Sciatic nerve (tissue), 2 donors: ENCODE measurements at places on chromosomes 7 and 10.

DNA sequence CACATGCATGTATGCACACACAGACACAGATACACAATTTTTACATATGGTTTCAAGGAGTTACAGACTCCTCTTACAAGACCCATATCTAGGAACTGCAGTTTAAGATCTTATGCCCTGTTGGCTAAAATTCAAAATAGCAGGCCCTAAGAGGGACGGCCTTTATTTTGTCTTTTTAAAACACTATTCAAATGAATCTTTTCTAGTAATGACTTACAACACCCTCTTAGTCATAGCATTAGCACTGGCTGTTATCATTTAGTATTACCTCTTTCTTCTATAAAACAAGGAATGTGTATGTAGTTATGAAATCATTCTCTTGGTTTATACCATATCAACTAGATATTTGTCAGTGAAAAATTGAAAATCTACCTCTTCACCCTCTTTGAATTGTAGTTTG, 15.3 kb downstream of the PAPSS2 start:
- DNase-seq: no peak

GRCh38 chr10:91032611-91033206, 111.8 kb upstream of the ANKRD1 start:
- DNase-seq: peak; percentile 70

DNA sequence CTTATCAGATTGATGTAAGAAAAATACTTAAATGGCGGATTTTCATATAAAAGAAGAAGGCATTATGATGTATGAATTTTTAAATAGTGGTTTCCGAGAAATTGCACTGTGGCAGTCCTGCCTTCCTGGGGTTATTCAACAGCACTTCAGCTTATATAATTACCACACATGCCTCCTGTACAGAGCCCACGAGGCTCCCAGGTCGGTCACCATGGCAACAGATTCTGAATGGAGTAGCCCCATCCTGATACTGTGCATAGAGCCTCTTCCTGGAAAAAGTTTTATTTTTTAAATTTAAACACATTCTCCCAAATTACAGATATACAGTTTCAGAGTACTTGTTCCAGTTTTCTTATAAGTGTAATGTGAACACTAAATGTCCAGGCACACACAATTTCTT, 15.9 kb upstream of the ASB4 start:
- no peak for DNase-seq

DNA sequence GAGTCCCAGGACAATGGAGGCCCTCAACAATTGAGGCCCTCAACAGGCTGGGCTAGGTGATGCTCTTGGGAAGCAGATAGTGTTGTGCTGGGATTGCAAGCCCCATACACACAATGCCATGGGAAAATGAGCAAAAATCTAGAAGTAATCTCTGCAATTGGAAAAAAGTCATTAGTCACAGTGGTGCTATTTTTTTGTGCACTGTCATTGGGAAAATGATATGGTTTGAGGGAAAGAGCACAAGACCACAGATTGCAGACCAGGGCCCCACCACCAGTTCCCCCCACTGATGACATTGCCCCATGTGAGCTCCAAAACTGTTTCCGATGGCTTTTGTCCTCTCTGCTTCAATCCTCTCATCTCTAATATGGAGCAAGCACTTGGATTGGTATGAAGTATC, 1.9 kb downstream of the KCTD7 start:
- DNase-seq: no peak

- no peak for DNase-seq
Measured at GRCh38 chr7:36710186-36710791, 14.0 kb downstream of the AOAH start.

GRCh38 chr7:157423886-157424565, 87.2 kb downstream of the DNAJB6 start:
- no peak for DNase-seq

- DNase-seq: no peak
Measured at GRCh38 chr10:49151025-49151445, 17.2 kb upstream of the FAM170B start.

- no peak for DNase-seq
Measured at GRCh38 chr7:41869997-41870396, 167.1 kb upstream of the INHBA start.

DNA sequence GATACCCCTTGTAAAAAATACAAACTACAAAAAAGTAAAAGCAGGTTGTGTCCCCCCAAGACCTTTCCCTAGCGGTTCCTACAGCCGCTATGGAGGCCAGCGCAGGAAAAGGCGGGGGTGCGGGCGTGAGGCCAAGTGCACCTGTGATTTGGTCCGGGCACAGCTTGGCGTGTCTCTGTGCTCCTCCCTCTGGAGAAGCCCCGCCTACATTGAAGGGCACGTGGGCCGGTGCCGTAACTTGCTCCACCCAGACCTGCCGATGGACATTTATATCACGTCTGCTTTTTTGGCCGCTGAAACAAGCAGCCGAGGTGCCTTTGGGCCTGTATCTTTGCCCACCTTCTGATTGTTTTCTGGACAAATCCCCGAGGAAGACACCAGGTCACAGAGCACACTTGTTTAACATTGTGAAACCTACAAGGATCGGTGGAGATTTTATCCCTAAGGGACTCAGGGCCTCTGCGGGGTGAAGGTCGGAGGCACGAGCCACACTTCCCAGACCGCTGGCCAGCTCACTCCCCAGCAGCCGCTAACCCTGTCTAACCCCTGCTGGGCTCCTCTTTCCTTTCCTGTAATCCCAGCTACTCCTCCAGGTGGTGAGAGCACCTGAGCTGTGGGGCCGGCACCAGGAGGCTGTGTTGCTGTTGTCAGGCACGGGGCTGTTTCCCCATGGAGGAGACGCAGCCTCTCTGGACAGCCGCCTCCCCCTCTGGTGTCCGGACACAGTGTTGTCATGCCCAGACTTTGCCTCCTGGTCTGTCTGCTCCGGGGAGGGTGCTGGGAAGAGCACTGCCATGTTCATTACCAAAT, 18.8 kb upstream of the INPP5A start:
- peak; percentile 80 for DNase-seq

DNA sequence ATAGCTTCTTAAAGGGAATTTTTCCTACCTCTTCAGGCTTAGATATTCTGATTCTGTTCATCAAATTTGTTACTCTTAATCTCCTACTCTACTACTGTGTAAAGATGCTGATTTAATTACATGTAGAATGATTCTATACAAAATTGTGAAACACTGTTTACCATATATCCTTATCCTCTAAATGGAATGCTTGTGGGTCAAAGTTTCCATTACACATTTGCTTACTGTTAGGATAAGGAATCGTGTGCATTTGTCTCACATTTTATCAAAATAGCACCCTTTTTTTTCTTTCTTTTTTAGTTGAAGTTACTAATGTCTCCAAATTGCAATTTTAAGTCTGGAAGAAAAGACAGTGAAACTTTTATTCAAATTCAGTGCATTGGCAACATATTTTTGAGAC, 65.3 kb downstream of the TFEC start:
- DNase-seq: no peak

DNA sequence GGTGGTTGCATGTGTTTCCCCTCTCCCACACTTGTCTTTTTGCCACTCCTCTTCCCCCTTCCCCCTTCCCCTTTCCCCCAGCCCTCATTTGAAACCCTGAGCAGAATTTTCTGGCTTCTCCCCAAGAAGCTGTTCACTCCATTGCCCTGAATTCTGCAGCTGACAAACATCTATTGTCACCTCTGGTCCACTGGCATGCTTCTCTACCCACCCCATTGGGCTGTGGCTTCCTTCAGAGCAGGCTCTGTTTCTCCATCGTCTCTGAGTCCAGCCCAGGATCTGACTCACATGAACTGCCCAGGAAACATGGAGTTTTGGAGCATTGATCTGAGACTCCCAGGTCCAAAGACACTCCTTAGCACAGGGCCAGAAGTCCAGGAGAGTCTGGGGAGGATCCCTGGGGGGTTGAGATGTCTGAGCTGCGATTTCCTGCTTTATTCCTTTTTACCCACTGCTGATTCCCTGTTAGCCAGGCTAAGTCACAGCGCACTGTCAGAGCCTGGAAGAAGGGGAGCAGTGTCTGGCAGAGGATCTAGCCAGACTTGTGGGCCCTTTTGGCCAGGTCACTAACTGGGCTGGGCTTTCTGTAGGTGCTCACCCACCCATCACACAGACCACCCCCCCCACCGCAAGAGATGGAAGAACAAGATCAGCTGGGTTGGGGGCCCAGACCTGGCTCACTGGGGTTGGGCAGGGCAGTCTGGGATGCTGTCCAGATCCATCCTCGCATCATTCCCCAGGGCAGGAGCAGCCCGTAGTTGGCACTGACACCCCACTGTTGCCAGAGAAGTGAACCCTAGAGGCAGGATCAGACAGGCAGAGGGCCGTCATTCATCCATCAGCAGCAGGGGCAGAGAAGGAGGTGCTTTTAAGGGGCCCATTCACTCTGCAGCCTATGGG, 3.5 kb downstream of the CHAT start:
- peak; percentile 31 for DNase-seq

GRCh38 chr7:121019018-121019417, 30.5 kb downstream of the CPED1 start:
- no peak for DNase-seq

- no peak for DNase-seq
Measured at GRCh38 chr10:89274928-89275327, 23.4 kb upstream of the LIPA start.

DNA sequence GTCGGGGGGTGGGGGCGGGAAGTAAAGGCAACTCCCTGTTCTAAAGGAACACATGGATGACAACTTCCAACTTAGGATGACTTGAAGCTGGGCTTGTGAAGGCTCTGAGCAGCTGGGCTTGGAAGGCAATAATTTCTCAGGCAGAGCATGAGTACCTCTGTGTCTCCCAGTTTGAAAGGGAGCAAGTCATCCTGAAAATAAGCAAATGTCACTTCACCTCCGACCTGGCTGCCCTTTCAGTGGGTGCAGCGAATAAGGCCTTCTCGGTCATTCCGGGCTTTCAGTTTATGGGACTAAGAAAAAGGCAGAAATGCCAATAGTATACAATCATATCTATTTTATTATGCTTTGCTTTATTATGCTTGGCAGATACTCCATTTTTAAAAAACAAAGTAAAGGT, 15.3 kb upstream of the ADAMTS14 start:
- no peak for DNase-seq

GRCh38 chr10:33052263-33052875, 94.3 kb upstream of the ITGB1 start:
- DNase-seq: no peak

- DNase-seq: no peak
Measured at GRCh38 chr10:123143162-123143824, 4.6 kb upstream of the HMX2 start.

DNA sequence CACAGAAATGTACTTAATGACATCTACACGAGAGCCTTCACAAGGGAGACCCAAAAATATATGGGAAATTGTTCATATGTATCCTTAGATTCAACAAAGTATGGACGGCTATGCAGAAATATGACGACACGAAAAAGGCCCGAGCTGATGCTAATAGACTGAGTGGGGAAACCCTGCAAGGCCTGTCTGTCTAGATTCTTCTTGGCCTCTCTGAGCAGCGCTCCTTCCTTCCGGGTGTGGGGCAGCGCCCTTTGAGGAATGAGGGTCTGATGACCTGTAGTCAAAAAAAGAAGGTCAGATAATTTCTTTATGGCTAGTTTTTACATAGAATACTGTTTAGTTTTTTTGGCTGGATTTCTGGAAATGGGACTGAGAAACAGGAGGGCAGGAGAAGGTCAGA, 192.8 kb upstream of the AKR1E2 start:
- DNase-seq: no peak

DNA sequence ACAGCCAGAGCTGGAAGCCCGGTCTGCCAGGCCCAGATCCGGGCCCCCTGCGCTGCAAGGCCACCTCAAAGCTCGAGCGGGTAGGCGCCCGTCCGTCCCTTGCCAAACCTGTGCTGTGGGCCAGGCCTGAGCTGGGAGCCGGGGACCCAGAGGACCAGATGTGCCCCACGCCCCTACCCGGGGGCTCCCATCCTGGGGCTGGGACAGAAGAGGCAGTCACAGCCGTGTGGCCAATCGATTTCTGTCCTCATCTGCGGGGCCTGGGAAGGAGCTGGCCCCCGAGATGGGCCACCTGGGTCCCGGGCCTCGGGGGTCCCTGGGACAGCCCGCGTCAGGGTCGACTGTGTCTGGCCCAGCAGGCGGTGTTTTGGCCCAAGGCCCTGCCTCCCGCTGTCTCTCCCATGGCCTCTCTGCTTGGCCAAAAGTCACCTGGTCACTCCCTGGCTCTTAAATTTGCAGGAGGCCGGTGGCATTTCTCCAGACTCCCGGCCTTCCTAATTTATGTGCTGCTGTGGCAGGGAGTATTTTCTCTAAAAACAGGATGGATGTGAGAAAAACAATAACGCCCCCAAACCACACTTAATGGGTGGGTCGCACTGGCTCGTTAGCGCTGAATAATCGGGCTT, 63.8 kb downstream of the UNCX start:
- no peak for DNase-seq

DNA sequence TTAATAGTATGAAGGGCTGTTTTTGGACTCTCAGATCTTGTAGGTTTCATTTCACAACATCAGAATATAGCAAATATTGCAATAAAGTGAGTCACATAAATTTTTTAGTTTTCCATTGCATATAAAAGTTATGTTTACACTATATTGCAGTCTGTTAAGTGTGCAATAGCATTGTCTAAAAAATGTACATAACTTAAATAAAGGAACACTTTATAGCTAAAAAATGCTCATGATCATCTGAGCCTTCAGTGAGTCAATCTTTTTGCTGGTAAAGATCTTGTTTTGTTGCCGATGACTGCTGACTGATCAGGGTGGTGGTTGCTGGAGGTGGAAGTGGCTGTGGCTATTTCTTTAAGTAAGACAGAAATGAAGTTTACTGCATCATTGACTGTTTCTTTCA, 42.0 kb downstream of the ABCA13 start:
- no peak for DNase-seq

- no peak for DNase-seq
Measured at GRCh38 chr7:144403649-144404061, at the start of gene NOBOX. NOBOX (minus strand) TSS chr7:144403693.

GRCh38 chr7:46486256-46487206, 565.5 kb upstream of the IGFBP3 start:
- peak; percentile 63 for DNase-seq

GRCh38 chr10:94496010-94496409, 49.6 kb upstream of the HELLS start:
- no peak for DNase-seq

GRCh38 chr10:77899080-77899477, 27.5 kb downstream of the DLG5 start:
- DNase-seq: no peak

- DNase-seq: no peak
Measured at GRCh38 chr7:21883069-21883468, 62.6 kb downstream of the CDCA7L start.

- DNase-seq: no peak
Measured at GRCh38 chr10:126094537-126094936, 198.2 kb downstream of the FANK1 start.
